ENCODE measurements at places on chromosomes 2 and 18.

- DNase-seq = no peak
Measured at GRCh38 chr2:188956961-188957360, 17.2 kb upstream of the COL3A1 start.

DNA sequence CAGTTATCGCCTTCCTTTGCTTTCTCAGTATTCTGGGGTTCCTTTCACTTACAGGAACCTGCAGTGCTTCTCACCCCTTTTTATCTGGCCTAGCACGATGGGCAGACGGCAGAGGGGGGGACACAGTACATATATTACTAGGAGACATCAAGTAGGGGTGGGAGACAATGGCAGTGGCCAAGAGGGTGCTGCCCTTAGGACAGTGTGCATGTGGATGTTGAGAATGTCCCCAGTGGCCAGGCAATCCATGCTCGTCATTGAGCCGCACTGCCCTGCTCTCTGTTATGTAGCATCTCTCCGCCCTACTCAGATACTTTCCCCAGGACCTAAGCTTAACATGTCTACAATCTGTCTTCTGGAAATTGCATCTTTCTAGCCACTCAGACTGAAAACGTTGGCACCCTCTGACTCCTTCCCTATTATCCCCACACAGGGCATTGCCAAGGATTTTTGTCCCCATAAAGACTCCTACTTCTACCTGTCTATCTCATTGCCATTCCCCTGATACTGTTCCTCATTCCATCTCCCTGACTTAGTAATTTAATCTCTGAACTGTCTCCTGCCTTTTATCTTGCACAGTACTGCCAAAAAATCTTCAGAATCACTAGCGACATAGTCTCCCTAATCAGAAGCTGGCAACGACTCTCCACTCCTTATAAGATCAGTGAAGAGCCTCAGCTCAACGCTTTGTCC lies 6.6 kb downstream of the DSG2 start:
- no peak for DNase-seq

- DNase-seq = no peak
Measured at GRCh38 chr2:41741951-41742595, 305.7 kb upstream of the PKDCC start.

DNA sequence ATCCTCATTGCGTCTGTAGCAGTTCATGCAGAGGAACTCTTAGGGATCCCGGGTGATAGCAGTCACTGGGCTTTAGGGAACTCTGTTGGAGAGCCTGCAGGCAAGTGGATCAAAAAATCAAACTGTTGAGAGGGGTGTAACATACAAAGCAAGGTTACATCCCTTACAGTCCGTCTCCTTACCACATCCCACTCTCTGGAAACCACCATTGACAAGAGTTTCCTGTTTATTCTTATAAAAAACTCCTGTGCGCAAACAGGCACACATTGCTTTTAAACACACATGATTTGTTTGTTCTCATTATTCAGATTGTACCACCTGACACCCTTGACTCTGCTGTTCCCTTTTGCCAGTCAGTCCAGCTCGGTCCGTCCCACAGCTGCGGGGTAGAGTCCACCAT lies 137.7 kb downstream of the LTBP1 start:
- DNase-seq = no peak

- DNase-seq = no peak
Measured at GRCh38 chr2:233059797-233060500, at the start of gene INPP5D. TSS of gene INPP5D (plus strand) at chr2:233060342. CDS start at chr2:233060479, 137 bp downstream.

GRCh38 chr18:3605954-3606443 lies 156.0 kb downstream of the TGIF1 start:
- no peak for DNase-seq

DNA sequence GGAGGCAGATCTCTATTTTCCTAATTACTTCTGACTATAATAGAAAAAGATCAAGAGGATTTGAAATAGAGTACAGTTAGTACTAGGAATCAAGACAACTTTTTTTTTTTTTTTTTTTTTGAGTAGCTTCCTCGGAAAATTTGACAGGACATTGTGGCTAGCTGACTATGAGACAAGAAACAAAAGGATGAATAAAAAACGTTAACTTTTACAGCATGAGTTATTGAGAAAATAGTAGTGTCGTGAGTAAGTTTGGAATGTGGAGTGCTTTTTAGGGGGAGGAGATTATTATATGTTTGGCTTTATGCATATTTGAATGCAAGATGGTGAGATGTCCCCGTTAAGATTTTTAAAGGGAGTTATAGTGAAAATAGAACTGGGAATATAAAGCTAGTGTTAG lies 27.7 kb upstream of the CPS1 start:
- no peak for DNase-seq

DNA sequence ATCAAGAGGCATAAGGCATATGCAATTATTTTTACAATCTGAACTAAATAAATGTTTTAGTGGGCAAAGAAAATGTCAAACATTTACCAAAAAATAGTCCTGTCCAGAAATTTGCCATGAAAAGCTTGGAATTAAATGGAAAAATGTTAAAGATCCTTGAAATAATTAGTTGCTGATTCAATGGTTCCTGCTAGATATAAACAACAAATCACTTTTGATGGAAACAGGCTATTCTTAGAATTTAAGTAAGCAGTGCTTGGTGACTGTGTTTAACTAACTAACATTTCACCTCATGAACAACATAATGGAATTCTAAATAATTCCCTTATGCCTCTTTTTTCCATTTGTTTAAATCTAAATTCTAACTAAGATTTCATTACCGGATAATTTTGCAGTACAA lies 3.9 kb downstream of the RND3 start:
- peak; percentile 2 for DNase-seq

GRCh38 chr2:109508556-109508955 lies 105.2 kb downstream of the SEPTIN10 start:
- no peak for DNase-seq

- no peak for DNase-seq
Measured at GRCh38 chr2:45274250-45274926, 265.1 kb upstream of the SIX2 start.

- peak; percentile 11 for DNase-seq
Measured at GRCh38 chr2:151381266-151381665, 23.9 kb downstream of the TNFAIP6 start.
